ENCODE measurements at places on chromosomes 5 and 9. TPM values are rescaled to one million over a fixed set of nuclear protein-coding genes. Genes with fewer than 3 reads are reported as not detected.

GRCh38 chr5:153654504-153655200 is 164.2 kb downstream of the GRIA1 start:
- no peak for DNase-seq

The GOLGA1 gene
- polyA plus RNA-seq = 15.3 TPM

GRCh38 chr9:33458444-33458843 is 11.1 kb upstream of the AQP3 start:
- DNase-seq = no peak

The TERT gene
- polyA plus RNA-seq = 0.39 TPM

DNA sequence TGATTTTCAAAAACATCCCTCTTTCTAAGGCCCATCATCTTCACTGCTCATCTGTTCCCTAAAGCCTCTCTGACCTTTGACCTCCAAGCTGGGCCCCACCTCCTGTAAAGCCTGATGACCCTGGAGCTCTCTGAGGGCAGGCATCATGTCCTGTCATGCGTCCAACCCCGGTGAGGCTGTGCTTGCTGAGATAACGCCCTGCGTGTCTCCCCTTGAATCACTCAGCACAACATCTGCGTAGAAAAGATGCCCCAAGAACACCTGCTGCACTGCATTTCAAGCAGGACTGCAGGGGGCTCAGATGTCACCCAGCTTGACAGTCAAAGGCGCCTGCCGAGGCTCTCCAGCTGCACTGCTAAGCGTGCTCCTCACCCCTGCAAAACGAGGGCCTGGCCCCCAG is 78.0 kb downstream of the OTULIN start:
- DNase-seq = no peak

GRCh38 chr9:124014211-124014955 is 2.8 kb downstream of the LHX2 start:
- DNase-seq = no peak

The TRIM7 gene
- 0.29 TPM for polyA plus RNA-seq

- no peak for DNase-seq
Measured at GRCh38 chr9:76716085-76716672, 48.1 kb upstream of the PCA3 start.

DNA sequence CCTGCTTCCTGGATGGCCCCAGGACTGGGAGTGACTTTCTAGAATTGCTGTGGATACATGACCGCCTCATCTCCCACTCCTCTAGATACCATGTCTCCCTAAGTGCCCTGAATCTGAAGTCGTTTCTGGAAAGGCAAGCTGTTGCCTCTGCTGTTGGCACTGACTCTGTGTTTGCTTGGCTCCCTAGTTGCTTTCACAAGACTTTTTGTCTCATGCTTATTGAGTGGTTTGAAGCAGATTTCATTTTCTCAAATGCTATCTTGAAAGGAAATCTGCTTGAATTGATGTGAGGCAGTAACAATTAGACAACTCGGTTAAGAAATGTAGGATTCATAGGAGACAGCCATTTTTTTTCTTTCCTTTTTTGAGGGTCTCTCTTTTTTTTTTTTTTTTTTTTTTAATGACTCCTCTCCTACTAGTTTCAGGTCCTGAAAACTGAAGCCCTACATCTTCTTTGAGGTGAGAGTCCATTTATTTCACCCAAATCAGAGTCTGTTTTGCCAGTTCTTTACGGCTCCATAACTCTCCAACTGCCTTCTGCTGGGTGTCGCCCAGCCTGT is 65.9 kb downstream of the PRDM6 start:
- DNase-seq = no peak

- DNase-seq = no peak
Measured at GRCh38 chr5:140258873-140259272, 44.0 kb downstream of the PFDN1 start.

DNA sequence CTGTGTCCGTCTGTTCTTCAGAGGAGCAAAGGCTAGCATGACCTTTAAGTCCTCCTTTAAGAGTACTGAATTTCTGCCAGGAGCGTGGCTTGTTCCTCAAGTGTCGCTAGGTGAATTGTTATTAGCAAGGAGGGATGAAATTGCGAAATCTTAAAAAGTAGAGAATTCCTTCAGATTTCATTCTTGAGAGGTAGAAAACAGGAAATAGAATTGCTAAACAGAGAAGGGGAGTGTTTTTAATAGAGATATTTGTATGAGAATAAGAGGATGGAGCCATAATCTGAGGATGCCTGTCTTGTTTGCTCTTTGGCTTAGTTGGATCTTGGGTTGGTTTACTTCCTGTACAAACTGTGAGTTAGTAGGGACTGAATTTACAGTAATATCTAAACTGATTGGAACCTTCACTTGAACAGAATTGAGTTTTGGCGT is 39.2 kb downstream of the EXOSC2 start:
- DNase-seq = no peak

The TPD52L3 gene
- polyA plus RNA-seq = not detected

The PDE8B gene
- polyA plus RNA-seq = 8.1 TPM

GRCh38 chr9:28073270-28073669 is 500.0 kb upstream of the C9orf72 start:
- peak; percentile 23 for DNase-seq

DNA sequence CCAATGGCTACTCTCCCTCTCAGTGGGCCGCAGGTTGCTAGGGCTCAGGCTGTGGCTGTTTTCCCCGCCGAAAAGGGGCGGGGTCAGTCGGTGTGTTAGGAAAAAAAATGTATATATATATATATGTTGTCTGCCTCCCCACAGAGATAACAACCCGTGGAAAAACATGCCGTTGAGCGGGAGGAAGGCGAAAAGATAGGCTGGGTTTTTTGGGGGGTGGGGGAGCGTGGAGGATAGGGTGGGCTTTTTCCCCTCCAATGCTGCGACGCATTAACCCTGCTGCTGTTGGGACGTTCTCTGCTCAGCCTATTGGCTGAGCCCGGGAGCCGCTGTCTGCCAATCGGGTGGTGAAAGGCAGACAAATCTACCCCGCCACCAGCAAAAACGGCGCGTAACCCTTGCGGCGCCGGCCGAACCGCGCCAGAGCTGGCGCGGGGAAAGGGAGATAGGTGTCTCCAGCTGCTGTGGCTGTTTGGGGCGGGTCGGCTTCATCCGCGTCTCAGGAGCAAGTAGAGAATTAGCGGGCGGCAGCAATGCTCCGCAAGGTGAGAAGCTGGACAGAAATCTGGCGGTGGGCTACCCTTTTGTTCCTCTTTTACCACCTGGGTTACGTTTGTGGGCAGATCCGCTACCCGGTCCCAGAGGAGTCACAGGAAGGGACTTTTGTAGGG is at the start of gene PCDHGC4:
Gene PCDHGC4 (plus strand): TSS at position 390 of the 671 bp plus-strand sequence. CDS start 144 bp downstream, at position 534.
- no peak for DNase-seq

DNA sequence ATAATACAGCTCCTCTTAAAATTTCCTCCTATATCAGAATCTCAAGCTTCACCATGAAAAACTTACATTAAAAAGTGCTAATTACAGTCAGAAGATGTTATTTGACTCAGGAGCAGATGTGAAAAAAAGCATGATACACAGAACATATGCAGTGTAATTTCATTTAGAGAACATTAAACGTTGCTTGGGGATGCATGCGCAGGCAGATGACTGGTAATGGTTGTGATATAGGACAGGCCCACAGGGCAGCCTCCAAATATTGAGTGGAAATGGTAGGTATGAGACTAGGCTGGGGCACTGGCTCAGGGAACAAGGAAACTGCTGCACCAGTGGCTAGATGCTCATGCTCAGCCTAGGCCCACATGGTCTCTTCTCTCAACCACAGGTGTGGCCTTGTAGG is 69.7 kb downstream of the IARS1 start:
- DNase-seq = no peak

The BTNL3 gene
- polyA plus RNA-seq = 0.09 TPM

The ZSWIM6 gene
- 32.7 TPM for polyA plus RNA-seq

DNA sequence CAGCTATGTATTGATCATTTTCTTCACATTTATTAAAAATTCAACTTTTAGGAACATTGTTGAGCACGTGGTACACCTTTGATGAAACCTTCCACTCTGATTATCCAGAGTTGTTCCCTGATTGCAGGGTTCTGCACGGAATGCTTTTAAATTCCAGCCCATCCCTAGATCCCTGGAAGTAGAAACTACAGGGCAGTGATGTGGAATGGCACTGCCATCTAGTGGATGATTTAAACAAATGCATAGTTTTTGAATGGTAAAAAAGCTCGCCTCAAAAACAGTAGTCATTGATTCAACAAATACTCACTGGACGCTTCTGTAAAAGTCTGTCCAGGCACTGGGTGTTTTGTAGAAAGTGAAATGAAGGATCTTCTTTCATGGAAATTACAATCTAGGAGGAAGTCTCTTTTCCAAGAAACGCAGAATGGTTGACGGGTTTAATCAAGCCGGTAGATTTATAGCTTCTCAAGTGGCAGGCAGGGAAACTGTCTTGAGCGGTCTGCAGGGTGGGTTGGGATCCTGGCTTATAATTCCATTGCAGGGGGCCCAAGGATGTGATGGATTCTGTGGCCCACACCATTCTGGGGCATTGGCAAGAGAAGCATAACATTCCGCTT is 118.4 kb downstream of the ARHGAP26 start:
- no peak for DNase-seq

The ANKDD1B gene
- polyA plus RNA-seq = 5.8 TPM

The AK1 gene
- 40.7 TPM for polyA plus RNA-seq

The MTREX gene
- polyA plus RNA-seq = 74.9 TPM

GRCh38 chr5:168030912-168031311 is 260.5 kb upstream of the WWC1 start:
- DNase-seq = no peak

DNA sequence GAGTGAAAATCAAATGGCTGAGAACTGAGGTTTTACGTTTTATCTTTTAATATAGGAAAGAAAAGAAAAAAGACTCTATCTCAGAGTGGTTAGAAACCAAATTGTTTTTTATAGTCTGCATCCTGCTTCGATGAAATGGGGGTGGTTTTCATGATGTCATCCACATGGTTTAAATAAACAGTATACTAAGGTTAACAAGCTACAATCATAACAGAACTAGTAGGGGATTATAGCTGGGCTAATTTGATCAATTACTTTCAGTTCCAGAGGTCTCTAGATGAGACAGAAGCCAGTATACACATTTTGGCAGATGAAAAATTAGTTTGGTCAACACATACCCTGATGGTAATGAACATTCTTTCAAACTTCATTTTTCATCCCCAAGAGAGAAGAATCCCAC is 106.3 kb upstream of the SNX2 start:
- no peak for DNase-seq

The CDH6 gene
- 50.5 TPM for polyA plus RNA-seq

The PRLR gene
- 53.2 TPM for polyA plus RNA-seq

The TAF11L2 gene
- not detected for polyA plus RNA-seq

GRCh38 chr9:129851821-129852220 is 16.6 kb downstream of the USP20 start:
- no peak for DNase-seq

DNA sequence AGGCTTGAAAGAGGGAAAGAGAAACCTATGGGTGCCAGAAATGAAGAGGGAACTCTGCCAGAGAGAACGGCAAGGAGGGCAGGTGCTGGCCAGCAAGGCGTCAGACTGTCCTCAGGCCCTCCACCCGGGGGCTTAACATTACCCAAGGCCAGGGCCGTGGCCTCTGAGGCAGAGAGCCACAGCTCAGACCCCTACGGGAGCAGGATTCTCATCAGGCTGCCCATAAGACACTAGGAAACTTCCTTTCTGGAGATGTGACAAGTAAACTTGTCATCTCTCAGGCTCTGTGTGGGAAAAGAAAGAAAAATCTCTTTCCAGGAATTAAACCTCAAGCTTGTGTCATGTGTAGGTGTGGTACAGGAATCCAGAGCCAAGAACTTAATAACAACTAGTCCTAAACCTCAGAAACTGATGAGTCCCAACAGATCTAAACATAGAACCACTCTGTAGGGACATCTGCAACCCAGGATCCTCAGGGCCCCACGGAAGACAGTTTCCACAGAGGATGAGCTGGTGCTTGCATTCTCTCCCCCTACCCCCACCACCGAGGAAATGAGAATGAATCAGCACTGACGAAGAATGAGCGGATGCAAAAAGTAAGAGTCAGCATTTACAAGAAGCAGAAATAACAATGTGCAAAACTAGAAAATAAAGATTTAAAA is 74.3 kb downstream of the DCP2 start:
- DNase-seq = no peak

The CDKN2A gene
- 0.24 TPM for polyA plus RNA-seq

The SLCO6A1 gene
- not detected for polyA plus RNA-seq

- no peak for DNase-seq
Measured at GRCh38 chr5:55363856-55364255, 56.1 kb downstream of the MTREX start.

- no peak for DNase-seq
Measured at GRCh38 chr9:113558632-113559502, 95.3 kb downstream of the RGS3 start.

- no peak for DNase-seq
Measured at GRCh38 chr9:137158625-137159024, 11.2 kb downstream of the LRRC26 start.

The NTNG2 gene
- polyA plus RNA-seq = 0.17 TPM

GRCh38 chr5:7609726-7610125 is 213.8 kb downstream of the ADCY2 start:
- DNase-seq = no peak

The RNF183 gene
- 7.5 TPM for polyA plus RNA-seq

Data from right renal pelvis (tissue), 4 donors.